Right renal cortex interstitium (tissue), 3 donors: ENCODE measurements at places on chromosomes 11 and 22. TPM values are rescaled to one million over a fixed set of nuclear protein-coding genes. Genes with fewer than 3 reads are reported as not detected.

The KRTAP5-2 gene
- polyA plus RNA-seq, result not detected

The SCGB2A2 gene
- polyA plus RNA-seq, result not detected

The IFITM10 gene
- polyA plus RNA-seq, result 0.14 TPM

The SELENOH gene
- polyA plus RNA-seq, result 99.4 TPM

The MOGAT2 gene
- 0.69 TPM for polyA plus RNA-seq

The KRTAP5-10 gene
- polyA plus RNA-seq, result 0.18 TPM

- no peak for DNase-seq
Measured at GRCh38 chr11:93493252-93493897, 49.8 kb downstream of the SMCO4 start.

GRCh38 chr11:93481279-93481678 is 61.9 kb downstream of the SMCO4 start:
- no peak for DNase-seq

DNA sequence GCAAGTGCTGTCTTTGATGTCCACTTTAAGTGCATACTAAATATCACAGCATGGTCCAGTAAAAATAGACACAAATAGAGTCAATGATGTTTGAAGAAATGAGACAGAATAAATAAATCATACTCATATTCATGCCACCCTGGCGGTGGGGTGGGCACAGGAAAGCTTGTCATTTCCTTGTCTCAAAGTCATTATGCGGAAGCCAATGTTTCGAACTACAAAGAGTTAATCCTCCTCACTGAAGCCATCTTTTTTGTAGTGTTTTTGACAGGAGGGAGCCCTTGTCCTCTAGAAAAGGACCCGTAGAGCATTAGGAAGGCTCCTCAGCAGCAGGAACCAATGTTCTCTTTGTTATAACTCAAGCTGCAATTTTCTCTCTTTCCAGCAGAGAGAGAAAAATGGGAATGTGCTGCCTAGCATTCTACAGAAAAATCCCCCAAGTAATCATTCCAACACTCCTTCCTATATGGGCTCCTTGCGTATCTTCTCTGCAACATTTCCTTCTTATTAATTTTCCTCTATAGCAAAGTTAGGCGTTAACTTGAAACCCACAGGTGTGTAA is 30.6 kb downstream of the SC5D start:
- DNase-seq, result no peak

- DNase-seq, result no peak
Measured at GRCh38 chr11:76208438-76209374, 2.4 kb upstream of the WNT11 start.

GRCh38 chr11:2625183-2625582 is 74.6 kb downstream of the KCNQ1OT1 start:
- no peak for DNase-seq

DNA sequence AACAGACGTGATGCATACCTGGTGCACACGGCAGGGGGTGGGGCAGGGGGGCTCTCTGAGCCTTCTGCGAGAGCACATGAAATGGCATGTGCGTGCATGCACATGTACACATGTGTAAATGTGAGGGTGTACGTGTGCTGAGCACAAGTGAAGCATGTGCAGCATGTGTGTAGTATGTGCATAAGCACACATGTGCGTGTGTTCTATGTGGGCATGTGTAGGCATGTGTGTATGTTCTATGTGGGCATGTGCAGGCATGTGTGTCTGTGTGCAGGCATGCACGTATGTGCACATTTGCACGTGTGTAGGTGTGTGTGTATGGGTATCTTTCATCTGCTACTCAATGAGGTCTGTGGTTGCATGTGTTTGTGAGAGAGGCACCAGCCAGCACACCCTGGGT is 371.2 kb downstream of the CTTN start:
- no peak for DNase-seq

- DNase-seq, result no peak
Measured at GRCh38 chr22:50182176-50183081, 3.3 kb upstream of the TRABD start.

DNA sequence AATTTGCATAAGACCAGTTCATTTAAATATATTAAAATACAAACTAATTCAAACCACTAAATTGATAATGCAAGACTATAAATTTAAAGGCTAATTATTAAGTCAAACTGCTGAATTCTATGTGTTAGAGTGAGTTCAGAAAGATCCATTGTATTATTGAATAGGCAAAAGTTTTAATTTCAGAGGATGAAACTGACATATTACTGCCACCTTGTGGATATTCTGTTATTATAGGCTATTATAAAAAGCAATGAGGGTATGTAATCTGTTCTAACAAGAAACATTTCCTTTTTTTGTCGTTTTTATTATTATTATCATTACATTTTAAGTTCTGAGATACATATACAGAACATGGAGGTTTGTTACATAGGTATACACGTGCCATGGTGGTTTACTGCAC is 20.9 kb upstream of the NAALAD2 start:
- no peak for DNase-seq

DNA sequence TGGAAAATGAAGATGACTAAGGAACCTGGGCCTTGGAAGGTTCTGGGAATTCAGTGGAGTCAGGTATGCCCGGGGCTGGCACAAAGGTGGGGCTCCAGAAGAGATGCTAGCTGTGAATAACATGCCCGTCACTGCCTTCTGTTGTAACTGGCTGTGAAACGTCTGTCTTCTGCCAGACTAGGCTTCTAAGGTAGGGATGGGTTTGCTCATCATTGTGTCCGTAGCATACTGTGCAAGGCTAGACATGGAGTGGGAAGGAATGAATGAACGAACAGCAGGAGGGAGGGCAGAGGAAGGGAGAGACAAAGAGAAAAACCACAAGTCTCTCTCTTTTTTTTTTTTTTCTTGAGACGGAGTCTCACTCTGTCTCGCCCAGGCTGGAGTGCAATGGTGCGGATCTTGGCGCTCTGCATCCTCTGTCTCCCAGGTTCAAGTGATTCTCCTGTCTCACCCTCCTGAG is 327.4 kb downstream of the MN1 start:
- no peak for DNase-seq

- DNase-seq, result no peak
Measured at GRCh38 chr11:62157603-62158002, 32.4 kb upstream of the SCGB1D1 start.

- no peak for DNase-seq
Measured at GRCh38 chr22:44550711-44551491, 52.9 kb upstream of the RTL6 start.

- DNase-seq, result no peak
Measured at GRCh38 chr11:57800444-57801182, 39.0 kb downstream of the CTNND1 start.

DNA sequence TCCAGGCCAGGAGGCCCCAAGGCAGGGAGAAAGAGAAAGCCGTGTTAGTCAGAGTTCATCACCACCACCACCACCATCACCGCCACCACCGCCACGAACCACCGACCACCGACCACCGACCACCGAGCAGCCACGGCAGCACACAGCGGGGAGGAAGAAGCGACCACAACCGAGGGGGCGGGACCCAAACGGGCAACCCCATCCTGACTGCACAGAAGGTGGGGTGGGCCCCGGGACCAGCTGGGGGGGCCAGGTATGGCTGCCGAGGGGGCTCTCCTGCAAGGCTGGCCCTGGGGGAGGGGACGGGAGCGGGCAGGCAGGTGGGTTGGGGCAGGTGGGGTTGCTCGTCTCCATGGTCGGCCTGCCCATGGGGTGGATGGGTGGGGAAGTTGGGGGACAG is 34.2 kb downstream of the SYT7 start:
- no peak for DNase-seq

DNA sequence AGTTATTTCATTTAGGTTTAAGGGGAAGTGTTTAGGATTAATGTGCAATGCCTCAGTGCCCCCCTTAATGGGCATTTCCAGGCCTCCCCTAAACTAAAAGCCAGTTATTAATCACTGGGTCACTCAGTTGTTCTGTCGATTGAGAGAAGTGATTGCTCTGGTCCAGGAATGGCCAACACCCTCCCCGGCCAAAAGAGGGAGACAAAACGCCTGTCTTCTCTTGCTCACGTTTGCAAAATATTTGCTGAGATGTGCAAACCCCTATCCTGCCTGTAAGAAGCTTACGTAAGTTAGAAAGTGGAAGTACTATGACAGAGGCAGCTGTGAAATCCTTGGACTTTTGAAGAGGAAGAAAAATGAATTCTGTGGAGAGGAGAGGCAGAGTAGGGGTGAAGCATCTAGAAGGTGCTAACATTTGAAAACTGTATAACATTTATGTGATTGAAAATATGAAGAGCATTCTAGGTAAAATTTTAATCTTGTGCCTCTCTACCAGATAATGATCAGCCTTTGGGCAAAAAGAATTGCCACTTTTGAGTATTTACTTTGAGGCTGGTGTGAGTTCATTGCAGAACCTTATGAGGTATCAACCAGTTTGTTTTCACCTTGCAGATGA is 37.7 kb downstream of the NTM start:
- DNase-seq, result no peak

DNA sequence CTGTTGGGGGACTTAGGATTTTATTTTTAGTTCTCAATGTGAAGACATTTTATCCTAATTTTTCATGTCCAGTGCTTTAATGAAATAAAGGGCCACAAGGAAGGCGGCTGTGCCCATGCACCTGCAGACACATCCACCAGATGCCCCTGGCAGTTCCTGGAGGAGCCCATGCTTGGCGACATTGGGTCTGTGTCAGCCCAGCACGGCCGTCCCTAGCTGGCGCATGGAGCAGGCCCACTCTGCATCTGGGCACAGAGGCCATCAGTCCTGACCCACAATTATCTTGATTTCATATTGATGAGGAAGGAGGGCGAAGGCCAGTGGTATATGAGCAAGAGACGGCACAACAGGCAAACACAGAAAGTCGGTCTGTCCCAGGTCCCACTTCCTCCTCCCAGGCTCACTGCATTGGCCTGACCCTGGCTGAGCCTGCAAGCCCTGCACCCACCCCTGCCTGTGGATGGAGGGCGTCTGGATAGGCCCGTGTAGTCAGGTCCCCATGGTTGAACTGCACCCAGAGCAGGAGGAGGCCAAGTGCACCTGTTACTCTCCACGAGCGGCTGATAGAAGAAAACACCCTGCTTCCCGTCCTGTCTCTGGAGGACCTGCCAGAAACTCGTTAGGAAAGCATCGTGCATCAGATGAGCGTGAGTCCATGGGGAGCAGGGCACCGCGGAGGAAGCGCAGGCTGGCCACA is 296.9 kb downstream of the BRD1 start:
- no peak for DNase-seq

DNA sequence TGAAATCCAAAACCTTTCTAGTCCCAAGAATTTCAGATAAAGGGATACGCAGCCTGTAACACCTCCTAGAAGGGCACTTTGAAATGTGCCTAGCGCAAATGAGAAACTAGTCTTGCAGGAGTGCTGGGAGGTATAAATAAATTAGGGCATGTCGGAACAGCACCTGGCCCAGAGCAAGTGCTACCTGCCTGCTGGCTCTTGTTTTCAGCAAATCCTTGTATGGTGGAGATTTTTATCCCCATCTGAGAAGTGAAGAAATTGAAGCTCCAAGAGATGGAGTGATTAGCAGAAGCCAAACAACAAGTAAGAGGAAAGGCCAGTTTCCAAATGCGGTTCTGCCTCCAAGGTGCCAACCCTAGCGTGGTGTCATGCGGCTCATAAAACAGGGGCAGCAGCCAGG is 36.7 kb upstream of the TFIP11 start:
- no peak for DNase-seq
